ENCODE measurements at places on chromosomes 1 and 21.

DNA sequence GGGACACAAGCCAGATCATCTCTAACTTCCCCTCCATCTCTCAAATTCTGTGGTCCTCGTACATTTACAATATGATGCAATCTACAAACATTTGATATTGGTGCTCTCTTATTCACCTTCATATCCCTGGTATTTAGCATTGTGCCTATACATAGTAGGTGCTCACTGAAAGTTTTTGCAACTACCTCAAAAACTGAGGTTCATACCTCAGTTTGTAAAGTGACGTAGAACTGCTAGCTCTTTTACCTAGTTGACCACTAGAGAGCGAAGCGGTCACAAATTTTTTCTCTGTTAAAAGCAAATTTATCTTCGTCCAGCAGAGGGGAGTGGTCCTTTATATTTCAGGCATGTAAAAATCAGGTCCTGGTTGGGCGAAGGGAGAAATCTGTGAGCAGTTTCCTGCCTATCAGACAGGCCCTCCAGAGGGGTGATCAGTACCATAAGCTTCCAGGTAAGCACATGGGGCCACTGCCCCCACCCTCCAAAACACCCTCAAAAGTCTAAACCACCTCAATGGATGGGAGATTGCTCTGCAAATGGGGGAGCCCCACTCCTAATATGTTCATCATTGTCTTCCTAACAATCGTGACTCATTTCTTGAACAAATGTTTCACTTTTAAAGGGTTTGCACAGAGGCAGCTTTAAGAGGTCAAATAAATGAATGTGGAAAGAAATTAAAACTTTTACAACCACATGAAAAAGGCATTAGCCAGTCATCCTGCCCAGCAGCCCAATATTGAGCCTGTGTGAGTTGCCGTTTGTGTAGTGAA, 10.6 kb upstream of the HLCS start:
- peak; percentile 30 for DNase-seq

- peak; percentile 86 for DNase-seq
These were observed 3.0 kb downstream of the ZC3H12A start for GRCh38 chr1:37477198-37477931.

GRCh38 chr1:237396426-237396825, 354.4 kb downstream of the RYR2 start:
- DNase-seq: no peak

DNA sequence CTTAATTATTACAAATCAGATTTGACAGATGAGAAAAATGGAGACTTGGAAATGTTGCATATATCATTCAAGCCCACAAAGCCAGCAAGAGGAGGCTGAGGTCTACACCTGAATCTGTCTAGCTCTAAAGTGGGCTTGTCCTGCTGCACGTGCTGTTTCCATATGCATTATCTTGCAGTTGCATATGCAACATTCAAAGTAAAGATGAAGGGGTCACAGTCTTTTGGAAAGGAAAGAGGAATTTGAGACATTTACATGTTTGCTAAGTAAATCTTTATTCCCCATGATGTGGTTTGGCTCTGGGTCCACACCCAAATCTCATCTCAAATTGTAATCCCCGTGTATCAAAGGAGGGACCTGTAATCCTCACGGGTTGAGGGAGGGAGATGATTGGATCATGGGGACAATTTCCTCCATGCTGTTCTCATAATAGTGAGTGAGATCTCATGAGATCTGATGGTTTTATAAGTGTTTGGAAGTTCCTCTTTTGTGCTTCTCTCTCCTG, 98.3 kb downstream of the BACH1 start:
- no peak for DNase-seq
